Inflammatory macrophage treated with lipopolysaccharide for 1 hour (primary cell): ENCODE measurements at places on chromosomes 1 and 21.

- DNase-seq = peak; percentile 80
These were observed 46.4 kb upstream of the CR2 start for GRCh38 chr1:207407655-207408260.

GRCh38 chr1:20712215-20712577 lies 5.6 kb downstream of the KIF17 start:
- no peak for DNase-seq

DNA sequence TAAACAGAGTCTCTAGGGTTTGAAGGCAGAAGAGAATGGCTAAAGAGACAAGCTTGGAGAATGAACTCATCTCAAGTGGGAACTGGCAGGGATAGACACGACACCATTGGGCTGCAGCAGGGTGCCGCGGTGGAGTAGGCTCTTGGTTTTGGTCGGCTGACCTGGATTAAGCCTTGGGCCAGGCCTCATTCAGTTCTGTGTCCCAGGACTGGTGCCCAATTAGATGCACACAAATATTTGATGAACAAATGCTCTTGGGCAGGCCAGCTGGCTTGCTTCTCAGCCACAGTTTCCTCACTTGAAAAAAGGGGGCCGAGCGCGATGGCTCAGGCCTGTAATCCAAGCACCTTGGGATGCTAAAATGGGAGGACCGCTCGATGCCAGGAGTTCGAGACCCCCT lies 53.4 kb upstream of the CITED4 start:
- no peak for DNase-seq

GRCh38 chr21:44929242-44929798 lies 8.6 kb upstream of the ITGB2 start:
- DNase-seq = no peak

DNA sequence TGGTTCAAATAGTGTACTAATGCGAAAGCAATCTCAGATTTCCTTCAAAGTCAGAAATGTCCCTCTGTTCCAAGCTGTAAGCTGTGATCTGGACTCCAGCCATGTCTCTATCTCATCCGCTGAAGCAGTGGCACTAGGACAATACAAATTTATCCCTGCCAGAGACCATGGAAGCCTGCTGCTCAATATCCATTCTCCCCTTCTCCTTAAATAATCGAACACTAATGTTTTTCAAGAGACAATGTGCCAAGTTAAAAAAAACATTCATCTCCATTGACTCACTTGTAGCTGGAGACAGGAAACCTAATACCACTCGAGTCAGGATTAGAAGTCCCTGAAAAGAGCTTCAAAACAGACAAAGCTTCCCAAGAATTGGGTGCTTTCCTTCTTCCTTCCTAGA lies 38.5 kb upstream of the PGBD5 start:
- no peak for DNase-seq

GRCh38 chr1:67811781-67812180 lies 21.5 kb downstream of the GNG12 start:
- DNase-seq = no peak

DNA sequence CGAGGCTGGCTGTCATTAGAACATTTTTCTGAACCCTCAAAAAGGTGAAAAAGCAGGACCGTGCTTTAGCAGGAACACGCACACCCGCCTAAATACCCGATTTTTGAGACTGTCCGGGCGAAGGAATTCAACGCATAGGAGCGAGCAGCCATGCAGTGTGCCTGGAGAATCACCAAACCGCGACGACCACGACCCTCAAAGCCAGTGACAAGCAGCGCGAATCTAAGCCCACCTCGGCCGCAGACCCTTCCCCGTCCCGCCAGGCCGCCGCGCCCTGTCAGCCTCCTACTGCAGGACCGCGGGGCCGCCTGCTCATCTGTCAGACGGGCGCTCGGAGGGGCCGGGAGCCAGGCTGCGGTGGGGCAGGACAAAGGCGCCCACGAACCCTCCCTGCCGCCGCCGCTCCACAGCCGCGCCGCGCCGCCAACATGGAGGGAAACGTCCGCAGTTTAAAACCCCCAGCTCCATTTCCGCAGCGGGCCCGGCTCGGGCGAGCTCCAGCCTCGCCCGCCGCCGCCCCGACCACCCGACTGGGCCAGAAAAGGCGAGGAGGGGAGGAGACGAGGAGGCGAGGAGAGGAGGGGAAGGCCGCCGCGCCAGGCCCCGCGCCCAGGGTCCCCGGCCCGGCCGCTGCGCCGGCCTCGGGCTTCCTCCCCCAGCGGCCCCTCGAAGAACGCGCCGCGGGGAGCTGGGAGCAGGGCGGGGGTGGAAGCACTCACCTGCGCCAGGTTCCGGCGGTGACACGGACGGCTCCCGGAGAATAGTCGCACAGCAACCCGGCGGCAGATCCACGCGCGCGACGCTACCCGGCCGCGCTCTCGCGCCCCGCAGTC lies at the start of gene LBR:
TSS of gene LBR (minus strand) at position 804 of the 833 bp plus-strand sequence. CDS start 3,963 bp downstream, outside the sequence.
- DNase-seq = no peak

GRCh38 chr21:35838350-35838749 lies 222.0 kb downstream of the SETD4 start:
- DNase-seq = no peak

GRCh38 chr1:45569571-45569961 lies 14.3 kb upstream of the NASP start:
- DNase-seq = no peak

DNA sequence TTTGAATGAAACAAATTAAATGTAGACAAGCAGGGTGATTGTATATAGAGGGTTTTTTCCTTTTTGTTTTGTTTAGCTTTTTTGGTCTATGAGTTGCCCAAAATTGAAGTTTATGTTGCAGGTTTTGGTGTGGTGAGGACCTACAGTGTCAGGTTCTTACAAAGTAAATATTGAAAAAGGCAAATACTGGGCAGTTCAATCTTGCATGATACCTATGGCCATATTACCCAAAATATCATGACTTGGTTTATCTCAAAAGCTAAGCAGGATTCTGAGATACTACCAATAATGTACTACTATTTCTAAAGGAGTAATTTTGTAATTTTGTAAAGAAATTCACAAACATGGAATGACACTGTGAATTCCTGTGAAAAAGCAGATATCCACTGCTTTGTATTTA lies 1.8 kb downstream of the DNAJB4 start:
- no peak for DNase-seq

GRCh38 chr1:70382682-70383081 lies 28.2 kb upstream of the ANKRD13C start:
- DNase-seq = no peak

GRCh38 chr1:74333244-74333643 lies 98.1 kb downstream of the TNNI3K start:
- DNase-seq = no peak

DNA sequence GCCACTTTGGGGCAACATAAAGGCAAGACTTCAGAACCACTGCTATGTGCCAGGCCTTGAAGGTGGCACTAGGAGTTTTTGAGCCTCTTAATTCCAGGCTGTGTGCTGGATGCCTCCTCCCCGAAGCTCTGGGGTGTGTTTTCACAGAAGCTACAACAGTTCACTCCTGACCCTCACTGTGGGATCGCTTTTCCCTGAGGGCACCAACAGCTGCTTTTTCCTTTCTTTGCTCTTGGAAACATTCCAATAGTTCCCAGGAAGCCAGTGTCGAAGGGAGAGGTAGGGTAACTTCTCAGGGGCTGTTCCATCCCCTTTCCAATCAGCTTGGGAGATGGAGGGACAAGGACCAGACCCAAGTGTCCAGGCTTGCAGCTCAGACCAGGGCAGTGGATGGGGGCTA lies 153.4 kb downstream of the C1orf94 start:
- no peak for DNase-seq

GRCh38 chr1:87180682-87181081 lies 148.0 kb upstream of the LMO4 start:
- no peak for DNase-seq

DNA sequence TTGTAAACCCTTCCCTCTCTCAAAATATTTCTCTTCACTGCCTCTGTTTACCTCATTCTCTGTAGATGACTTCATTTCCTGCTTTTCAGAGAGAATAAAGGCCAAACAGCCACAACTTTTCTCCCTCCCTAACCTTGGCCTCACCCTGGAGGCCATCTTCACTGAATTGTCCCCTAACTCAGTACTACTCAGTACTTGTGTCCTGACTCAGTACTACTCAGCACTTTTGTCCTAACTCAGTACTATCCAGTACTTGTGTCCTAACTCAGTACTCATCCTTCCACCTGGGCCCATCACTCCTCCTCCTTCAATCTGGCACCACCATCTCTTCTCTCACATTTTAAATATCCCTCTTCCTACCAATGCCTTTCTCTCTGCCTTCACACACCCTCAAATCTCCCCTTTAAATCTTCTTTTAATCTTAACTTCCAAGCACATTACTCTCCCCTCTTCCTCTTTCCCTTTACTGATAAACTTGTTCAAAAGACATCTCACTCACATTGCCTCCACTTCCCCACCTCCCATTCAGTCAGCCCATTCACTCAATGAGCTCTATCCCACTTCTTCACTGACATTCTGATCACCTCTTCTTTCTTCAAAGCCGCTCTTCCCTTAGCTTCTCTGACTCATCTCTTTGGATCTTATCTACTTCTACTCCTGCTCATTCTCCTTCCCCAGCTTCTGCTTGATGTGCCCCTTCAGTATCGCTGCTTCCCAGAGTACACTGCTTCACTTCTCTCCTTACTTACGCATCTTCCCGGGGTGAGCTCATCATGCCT lies 121.4 kb downstream of the RNF220 start:
- no peak for DNase-seq

DNA sequence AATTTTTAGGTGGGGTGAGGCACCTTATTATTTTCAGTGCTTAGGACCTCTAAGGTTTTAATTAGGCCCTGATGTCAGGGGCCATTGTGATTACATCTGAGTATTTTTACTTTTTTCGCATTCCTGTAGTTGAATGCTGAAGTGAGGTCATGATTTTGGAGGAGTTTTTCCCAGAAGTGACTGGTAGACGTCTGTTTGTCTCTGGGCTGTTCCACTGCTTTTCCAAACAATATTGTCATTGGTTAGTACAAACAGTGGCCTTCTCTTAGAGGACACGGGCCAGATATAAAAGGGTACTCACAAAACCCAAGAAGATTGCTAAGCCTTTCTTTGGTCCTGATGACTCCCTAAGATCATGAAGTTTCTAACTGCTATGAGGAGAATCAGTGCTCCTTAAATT lies 7.6 kb upstream of the RASAL2 start:
- no peak for DNase-seq

DNA sequence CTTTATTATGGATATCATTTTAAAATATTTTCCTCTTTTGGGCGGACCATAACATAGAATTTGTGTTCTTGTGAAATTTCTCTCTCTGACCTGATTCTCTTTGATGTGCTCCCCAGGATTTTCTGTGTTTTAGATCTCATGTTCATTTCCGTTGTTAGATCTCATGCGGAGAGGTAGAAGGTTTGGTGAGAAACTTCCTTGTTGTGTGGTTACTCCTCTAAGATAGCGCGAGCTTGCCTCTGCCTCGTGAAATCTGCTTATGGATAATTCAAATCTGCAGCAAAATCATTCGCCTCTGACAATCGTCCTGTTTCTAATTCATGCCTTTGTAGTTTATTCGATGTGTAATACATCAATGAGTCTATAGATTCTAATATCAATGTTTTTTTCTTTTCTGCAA lies 580.4 kb downstream of the USP25 start:
- DNase-seq = no peak

DNA sequence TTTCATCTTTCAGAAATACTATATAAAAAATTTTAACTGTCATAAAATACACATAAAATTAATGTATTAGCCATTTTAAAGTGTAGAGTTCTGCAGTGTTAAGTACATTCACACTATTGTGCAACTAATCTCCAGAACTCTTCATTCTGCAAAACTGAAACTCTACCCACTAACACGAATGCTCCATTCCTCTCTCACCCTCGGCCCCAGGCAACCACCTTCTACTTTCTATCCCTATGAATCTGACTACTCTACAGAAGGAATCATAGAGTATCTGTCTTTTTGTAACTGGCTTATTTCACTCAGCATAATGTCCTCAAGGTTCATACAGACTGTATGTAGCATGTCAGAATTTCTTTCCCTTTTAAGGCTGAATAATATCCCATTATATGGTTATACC lies 43.4 kb downstream of the LTN1 start:
- no peak for DNase-seq

GRCh38 chr1:178702146-178702545 lies 22.9 kb upstream of the RALGPS2 start:
- DNase-seq = no peak

DNA sequence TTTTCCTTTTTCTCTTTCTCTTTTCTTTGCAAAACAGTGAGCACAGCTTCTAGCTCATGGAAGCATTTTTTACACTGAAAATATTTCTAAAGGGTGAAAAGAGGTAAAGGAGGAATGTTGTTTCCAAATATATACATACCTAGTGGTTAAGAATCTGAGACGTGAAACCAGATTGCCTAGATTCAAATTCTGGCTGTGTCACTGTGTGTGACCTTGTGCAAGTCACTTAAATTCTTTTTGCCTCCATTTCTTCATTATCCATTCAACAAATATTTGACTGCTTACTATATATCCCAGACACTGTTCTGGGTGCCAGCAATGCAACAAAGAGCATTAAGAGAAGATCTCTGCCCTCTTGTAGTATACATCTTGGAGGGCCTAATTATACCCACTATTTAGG lies 53.3 kb downstream of the ZFYVE9 start:
- no peak for DNase-seq

GRCh38 chr1:211329764-211330201 lies 3.1 kb downstream of the TRAF5 start:
- no peak for DNase-seq

GRCh38 chr1:61299463-61299862 lies 217.1 kb downstream of the NFIA start:
- peak; percentile 14 for DNase-seq

DNA sequence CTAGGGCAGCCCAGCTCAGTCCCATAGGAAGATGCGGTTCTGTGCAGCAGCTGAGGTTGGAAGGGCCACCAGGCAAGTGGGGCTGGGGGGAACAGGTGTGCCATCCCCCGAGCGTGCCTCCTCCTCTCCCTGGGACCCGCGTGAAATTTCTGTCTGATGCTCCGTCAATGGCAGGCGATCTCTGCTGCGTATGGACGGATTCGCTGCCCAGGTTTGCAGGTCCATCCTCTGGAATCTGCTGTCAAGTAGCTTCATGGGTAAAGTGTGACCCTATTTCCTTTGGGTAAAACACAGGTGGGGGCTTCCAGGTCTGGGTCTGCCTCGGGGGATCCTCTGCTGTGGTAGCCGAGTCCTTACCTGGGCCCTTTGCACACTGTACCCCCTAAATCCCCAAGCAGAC lies 114.6 kb upstream of the ARHGEF16 start:
- no peak for DNase-seq

DNA sequence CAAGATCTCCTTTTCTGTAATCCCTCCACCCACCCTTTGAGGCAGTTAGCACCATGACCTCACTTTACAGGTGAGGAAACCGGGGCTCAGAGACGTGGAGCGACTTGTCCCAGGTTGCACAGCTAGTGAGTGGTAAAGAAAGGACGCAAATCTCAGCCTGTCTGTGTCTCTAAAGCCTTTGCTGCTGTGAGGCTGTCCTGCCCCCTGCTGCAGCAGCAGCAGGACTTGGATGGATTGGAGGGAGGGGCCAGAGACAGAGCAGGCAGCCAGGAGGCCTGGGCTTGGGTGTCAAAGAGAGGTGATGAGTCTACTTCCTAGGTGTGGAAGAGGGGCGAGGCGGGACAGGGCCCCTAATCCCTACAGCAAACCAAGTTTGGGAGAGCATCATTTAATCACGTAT lies 69.6 kb downstream of the PTPRU start:
- no peak for DNase-seq

- DNase-seq = no peak
These were observed 59.7 kb downstream of the PPP2R5A start for GRCh38 chr1:212344905-212345304.

GRCh38 chr1:85459290-85459689 lies 5.7 kb downstream of the DDAH1 start:
- DNase-seq = no peak
